HuH-7.5 (cell line): ENCODE measurements at places on chromosomes 2 and 18.

DNA sequence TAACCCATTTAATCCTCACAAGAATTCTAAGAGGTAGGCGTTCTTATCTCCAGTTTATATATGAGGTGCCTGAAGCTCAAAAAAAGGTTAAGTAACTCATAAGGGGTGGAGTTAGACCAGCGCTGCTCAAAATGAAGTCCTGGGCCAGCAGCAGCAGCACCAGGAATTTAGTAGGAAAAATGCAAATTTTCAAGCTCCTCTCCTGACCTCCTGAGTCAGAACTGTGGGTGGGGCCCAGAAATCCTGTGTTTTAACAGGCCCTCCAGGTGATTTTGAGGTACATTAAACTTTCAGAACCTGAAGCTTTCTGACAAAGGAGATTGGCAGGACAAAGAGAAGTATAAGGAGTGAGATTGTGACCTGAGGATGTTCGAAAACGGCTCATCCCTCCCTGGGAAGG is 66.0 kb upstream of the CCDC85A start:
- no peak for DNase-seq

DNA sequence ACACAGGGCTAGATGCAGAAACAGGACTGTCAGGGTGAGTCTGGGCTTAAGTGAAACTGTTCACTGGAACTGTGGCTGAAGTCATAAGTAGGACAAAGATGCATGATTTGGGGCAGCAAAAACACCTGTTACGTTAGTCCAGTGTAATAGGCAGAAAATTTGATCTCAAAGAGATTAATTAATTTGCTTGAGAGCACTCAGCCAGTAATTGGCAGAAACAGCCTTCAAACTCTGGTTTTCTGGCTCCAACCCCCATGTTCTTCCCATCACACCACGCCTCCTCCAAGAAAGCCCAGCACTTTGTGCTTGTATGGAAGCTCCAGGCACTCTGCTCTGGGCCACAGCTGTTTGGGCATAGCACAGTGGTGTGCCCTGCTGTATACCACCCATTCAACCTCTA is 54.0 kb downstream of the CNTNAP5 start:
- no peak for DNase-seq

DNA sequence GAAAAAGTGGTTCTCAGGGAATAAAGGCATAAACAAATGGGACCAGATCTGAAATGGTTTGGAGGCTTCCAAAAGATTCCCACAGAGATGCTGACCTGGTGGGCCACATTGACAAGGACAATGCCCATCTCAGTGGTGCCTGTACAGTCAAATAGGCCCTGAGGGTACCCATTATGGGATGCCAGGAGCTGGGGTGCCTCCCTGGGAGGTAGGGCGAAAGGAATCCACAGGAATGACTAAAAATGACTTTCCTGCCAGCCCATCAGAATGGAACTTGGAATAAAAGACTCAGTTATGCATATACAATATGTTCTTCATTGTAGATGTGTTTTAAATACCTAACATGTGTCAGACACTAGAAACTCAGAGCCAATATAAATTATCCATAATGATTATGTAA is 248.5 kb downstream of the RNF144A start:
- no peak for DNase-seq

- no peak for DNase-seq
These were observed 224.1 kb downstream of the PHLPP1 start for GRCh38 chr18:62939433-62939832.

- DNase-seq, result no peak
These were observed 65.1 kb downstream of the CAB39 start for GRCh38 chr2:230777721-230778120.

- no peak for DNase-seq
These were observed 61.9 kb downstream of the SPRED2 start for GRCh38 chr2:65370387-65371073.

- DNase-seq, result no peak
These were observed 70.8 kb downstream of the TPGS2 start for GRCh38 chr18:36757991-36758390.

- no peak for DNase-seq
These were observed 14.9 kb downstream of the STAT1 start for GRCh38 chr2:190999058-190999457.

GRCh38 chr18:74841248-74841647 is 243.6 kb downstream of the ZNF407 start:
- DNase-seq, result no peak

GRCh38 chr2:108620656-108621055 is 86.4 kb downstream of the LIMS1 start:
- no peak for DNase-seq

DNA sequence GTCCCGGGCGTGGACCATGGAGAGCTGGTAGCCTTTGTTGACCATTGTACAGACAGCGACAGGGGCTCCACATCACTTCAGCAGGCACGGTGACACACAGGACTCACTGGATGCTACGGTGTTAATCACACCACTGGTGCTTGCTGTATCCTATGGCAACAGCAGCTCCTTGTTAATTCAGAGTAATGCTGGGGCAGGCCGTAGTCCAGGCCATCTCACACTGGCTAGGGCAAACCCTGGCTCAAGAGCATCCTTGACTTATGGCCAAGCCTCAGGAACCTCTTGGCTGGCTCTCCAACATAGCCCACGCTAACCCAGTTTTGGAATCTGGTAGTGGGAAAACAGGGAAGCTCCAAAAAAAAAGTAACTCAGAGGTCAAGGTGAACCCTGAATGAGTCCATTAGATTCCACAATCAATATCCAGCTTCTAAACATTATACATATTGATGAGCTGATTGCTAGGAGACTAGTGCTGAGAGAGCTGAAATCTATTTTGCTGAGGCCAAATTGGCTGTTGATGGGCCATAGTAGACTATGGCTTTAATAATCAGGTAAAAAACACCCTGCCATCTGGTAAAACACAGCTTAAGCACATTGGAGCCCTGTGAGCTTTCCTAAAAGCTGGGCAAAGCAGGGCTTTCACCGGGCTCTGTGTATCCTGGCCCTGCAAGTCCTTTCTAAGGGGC is 253.6 kb downstream of the PRKCE start:
- DNase-seq, result no peak

GRCh38 chr2:235536711-235537110 is 42.9 kb downstream of the AGAP1 start:
- DNase-seq, result no peak

DNA sequence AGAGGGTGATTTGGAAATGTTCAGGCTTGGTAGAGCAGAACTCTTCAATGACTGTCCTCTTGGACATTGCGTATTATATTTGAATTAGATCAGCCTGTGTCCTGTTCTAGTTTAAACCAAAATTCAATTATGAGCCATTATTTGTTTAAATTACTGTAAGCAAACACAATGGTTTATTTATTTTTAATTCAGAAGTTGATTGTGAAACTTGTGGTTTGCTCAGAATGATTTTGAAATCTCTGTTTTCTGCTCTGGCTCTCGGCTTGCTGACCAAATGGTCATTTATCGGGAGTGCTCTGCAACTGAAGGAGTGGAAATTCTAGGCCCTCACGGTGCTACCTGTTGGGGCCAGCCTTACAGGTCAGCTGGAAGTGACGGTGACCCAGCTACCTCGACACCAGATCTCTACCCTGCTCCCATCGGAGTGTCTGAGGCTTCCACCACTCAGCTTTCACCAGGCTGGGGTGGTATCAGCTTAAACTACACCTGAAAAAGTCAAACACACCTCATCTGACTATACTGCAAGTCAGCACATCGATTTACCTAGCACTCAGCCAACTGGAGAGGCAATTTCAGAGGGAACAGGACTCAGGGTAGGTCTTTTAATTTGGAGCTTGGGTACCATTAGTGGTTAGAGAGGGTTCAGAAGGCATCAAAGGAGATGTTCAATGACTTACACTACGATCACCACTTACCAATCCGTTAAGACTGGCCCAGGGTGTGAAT is 36.8 kb upstream of the GPD2 start:
- DNase-seq, result peak; percentile 44

DNA sequence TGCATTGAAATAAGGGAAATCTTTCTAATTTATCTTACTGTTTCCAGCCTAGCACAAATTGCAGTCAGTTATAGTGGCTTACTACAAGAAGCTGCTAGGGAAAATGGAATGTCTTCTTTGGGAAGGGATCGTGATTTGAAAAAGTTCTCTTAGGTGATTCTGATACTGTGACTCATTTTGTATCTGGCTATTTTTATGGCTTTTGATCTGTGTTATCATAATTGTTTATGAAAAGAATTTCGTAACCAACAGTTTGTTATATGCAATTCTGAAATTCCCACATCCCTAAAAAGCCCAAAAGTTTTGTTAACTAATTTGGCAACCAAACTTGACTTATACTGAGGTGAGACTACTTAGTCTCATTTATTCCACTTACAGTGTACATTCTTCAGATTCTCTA is 12.4 kb downstream of the PTPN4 start:
- DNase-seq, result no peak
